ENCODE measurements at places on chromosomes 2 and 18.

- no peak for DNase-seq
These were observed 7.1 kb downstream of the ACVR1 start for GRCh38 chr2:157868993-157869392.

- no peak for DNase-seq
These were observed 133.7 kb upstream of the ZFP36L2 start for GRCh38 chr2:43360137-43360536.

GRCh38 chr2:8177566-8177965, 504.3 kb upstream of the ID2 start:
- no peak for DNase-seq

- DNase-seq = no peak
These were observed 44.9 kb upstream of the SALL3 start for GRCh38 chr18:78934551-78935225.

DNA sequence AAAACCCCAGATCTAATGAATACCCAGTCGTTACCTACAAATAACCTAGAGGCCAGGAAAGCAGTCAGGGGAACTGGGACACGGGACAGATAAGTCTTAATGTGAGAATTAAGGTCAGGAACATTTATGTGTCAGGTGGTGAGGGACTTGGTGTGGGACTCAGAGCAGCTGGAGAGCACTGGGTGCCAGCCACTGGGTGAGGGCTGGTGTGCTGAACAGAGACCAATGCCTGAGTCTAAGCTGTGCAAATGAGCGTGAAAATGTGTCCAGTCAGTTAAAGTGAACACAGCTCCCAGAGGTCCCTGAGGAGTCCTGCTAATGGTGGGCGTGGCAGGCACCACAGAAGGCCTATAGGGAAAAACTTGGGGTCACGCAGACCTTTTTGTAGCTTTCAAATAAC, 225.9 kb downstream of the C1D start:
- no peak for DNase-seq

- DNase-seq = no peak
These were observed 36.5 kb upstream of the DLX1 start for GRCh38 chr2:172048508-172049503.

- no peak for DNase-seq
These were observed 147.6 kb upstream of the COPS8 start for GRCh38 chr2:236938126-236938525.

DNA sequence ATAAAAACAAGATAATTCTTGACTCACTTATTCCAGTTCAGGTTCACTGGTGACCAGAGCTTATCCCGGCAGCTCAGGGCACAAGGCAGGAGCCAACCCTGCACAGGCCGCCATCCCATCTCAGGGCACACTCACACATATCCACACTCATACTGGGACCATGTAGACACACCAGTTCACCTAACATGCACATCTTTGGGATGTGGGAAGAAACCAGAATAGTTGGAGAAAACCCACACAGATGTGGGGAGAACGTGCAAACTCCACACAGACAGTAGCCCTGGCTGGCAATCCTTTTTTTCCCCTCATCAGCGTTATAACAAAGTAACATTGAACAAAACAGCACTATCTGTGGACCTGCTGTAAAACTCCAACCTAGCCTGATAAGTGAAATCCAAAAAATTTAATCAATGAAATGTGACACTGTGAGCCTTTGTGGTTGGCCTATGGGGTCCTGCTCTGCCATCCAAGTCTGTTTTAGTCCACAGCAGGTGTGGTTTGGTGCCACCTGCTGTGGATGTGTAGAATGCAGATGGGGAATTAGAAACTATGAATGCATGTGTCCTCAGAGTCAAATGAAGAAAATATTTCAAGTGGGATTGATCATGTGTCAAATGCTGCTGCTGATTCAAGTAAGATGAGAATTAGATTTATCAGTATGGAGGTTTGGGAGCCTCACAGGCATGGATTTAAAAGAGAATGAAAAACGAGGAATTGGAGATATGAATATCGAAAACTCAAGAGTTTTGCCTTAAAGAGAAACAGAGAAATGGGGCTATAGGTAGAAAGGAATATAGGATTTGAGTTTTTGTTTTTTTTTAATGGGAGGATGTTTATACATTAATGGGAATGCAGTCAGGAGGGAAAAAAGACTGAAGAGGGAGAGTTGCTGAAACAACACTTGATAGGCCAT, 47.0 kb downstream of the UGP2 start:
- DNase-seq = no peak
